T-helper 1 cell (primary cell): ENCODE measurements at places on chromosomes 2 and 18.

GRCh38 chr2:65708086-65708485 lies 275.7 kb upstream of the SPRED2 start:
- no peak for DNase-seq

DNA sequence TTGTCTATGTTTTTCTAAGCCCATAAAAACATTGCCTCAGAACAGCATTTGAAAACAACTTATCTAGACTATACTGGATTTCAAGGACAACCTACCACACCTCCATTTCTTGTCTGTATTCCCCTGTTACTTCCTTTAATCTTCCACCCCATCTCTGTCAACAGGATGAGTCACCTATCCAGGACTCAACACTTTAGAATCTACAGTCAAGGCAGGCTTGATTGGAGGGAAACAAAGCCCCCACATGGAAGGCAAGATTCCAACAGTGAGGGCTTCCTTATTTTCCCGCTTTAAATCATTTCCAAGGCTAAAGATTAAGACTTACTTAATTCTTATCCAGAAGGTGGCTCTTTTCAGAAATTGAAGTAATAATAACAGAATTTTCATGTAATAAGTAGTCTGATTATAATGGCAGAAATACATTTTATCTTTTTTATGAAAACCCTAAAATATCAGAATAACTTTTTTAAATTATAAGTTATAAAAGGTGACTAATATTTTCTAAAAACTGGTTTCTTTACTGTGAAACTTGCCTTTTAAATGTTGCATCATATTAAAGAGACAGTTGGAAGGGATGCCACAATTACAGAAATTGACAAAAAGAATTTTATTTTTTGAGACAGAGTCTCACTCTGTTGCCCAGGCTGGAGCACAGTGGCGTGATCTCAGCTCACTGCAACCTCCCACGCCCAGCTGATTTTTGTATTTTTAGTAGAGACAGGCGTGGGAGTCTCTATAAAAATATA lies 138.7 kb upstream of the CCDC150 start:
- DNase-seq, result no peak

DNA sequence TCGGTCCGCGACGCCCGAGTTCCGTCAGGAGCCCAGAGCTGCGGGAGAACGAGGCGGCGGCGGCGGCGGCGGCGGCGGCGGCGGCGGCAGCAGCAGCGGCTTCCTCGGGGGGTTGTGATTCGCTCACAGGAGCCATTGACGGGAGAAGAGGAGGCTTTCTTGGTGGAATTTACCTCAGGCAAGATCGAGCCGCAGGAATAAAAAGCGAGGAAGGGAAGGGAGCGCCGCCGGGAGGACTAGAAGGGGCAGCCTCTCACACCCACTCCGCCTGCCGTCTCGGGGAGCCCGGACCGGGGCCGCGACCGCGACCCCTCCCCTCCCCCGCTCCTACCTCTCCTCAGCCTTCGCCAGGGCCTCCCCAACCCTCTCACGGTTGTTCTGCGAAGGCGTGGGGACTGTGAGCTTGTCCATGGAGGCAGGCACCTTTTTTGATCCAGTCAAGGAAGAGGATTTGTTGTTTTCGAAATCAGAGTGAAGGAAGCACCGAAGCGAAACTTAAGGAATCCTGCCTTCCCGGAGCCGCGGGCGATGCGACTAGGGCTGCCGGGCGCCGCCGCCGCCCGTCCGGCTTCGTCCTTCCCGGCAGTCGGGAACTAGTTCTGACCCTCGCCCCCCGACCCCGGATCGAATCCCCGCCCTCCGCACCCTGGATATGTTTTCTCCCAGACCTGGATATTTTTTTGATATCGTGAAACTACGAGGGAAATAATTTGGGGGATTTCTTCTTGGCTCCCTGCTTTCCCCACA lies 506 bp downstream of the BMPR2 start:
- DNase-seq, result peak; percentile 34

DNA sequence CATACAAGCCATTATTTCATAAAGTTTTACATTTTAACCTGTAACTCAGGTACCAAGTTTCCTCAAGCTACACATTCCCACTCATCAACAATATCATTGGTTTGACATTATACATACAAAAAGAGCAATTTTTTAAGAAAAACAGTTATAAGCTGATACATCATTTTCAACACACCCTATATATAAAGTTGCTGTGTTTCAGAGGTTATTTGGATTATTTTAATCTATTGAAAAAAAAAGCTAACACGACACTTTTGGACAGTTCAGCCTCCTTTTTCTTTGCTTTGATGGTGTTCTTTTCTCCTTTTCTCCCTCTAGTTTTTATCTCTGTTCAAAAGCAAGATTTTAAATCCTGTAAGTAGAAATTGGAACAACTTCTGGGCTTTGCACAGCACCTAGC lies 175.9 kb upstream of the CREB1 start:
- DNase-seq, result no peak

- DNase-seq, result no peak
Measured at GRCh38 chr18:56721491-56721890, 70.3 kb downstream of the WDR7 start.

DNA sequence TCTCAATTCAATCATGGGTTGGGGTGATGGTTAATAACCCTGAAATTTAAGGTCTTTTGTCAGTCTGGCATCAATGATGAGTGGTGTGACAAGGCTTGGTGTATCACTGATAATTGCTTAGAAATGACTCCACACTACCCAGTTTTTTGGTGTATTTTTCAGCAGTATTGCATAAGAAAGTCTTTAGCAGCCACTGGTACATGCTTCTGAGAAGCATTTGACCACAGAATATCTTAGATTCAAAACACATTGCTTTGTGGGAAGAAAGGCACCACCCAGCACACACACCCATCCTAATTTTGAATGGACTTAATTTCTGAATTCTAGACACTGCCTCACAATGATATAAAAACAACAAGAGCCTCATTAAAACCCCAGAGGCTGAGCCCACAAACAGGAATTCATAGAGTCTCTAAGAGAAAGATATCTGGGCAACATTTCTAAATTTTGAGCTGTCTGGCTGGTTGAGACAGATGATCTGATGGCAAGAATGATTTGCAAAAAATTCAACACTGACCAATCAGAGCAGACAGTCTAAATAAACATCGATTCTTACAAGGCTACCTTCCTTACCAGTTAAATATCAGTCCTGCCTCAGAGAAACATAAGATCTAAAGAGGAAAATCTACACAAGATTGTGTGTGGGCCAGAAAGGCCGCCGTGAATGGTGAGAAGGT lies 114.7 kb upstream of the CYP1B1 start:
- peak; percentile 36 for DNase-seq

DNA sequence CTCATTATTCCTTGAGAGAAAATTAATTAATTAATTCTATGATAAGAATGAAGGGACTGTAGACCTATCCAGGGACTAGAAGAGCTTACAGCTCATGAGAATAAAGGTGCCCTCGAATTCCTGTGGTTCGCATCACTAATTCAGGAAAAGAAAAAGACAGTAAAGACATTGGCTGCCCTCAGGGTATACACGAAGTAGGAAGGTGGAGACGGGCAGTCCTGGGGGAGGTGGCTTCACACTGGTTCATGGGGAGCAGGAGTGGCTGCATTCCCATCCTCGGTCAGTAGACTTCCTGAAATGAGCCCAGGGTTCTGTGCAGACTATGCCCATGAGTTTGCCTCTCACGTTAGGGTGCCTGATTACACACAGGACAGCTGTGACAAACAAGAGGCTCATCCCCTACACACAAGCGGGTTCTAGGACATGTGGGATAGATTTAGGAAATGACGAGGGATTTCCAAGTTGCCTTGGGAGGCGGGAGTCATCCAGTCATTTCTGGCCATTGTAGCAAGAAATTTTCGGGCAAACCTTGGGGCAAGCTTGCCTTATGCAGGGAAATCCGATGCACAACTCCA lies 282.2 kb downstream of the CYP26B1 start:
- no peak for DNase-seq

DNA sequence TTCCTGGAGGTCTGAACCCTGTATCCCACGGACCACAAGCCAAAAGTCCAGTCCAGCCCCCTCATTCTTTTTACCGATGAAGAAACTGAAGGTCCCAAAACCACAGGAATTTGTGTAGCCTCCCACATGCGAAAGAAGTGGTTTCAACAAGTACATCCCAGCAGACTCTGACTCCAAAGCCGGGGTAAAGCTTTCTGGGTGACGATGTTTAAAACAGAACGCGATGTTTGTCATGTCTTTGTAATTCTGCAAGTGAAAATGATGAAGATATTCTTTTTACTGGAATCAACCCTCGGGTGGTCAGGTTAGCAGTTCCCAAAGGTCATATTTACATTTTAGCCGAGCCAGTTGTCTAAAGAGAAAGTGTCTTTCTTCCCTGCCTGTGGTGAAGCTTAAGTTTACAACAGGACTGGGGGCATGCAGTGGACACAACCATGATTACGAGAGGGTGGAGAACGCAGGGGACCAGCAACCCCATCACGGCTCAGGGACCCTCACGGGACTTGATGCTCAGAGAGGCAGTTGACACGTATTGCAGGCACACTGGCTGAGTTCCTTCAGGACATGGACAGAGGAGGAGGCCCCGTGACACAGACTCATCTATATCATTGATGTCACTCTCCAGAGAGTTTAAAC lies 17.8 kb upstream of the TMEM131 start:
- DNase-seq, result no peak

DNA sequence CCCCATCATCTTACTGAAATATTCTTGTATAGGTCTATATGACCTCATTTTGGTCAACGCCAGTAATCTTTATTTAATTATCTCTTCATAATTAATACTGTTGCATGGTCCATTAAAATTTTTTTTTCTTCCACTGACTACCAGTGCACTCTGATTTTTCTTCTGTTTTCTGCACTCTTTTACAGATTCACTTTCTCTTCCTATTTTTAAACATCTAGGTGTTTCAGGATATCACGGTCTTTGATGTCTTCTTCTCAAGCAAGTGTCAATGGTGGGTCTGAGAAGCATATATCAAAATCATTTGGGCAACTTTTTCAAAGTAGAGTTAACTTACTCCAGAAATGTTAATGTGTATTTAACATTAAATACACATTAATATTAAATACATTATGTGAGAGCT lies 51.4 kb downstream of the CCDC141 start:
- no peak for DNase-seq

- no peak for DNase-seq
Measured at GRCh38 chr2:65802298-65802942, 370.0 kb upstream of the SPRED2 start.

DNA sequence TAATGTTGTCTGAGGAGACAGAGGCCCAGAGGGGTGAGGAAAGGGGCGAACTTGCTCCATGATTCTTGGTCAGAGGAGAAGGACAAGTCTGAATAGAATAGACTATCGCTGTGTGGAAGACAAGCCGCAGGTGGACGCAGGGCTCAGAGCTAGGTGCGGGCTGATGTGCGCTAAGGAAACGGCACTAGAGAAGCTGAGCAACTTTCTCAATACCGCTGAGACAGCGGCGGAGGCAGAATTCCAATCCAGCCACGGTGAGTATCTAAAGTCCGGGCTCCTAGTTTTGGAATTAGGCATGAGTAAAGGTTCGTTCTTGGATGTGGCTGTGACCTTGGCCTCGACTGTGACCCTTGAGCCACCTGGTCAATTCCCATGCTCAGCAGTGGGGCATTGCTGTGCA lies 47.8 kb downstream of the CAPN13 start:
- no peak for DNase-seq
